WTC11 (cell line): ENCODE measurements at places on chromosomes 4 and X. TPM values are rescaled to one million over a fixed set of nuclear protein-coding genes. Genes with fewer than 3 reads are reported as not detected.

GRCh38 chrX:107659768-107660167, 31.5 kb downstream of the PRPS1 start:
- DNase-seq, result no peak

DNA sequence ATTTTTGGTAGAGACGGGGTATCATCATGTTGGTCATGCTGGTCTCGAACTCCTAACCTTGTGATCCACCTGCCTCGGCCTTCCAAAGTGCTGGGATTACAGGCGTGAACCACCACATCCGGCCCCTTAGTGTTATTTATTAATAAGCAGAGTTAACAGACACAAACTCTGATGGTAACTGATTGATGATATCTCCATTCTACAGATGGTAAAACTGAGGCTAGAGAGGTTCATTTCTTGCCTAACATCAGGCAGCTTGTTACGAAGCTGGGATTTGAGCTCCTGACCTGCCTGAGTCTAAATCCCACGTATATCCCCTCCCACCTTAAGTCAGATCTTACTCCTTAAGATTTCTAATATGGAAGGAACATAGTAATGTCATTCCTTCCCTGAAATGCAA, 36.9 kb downstream of the TBC1D14 start:
- no peak for DNase-seq

- no peak for DNase-seq
These were observed 284.9 kb downstream of the RPA4 start for GRCh38 chrX:97168646-97169045.

FGFR3 gene
- 18.2 to 19.9 TPM (median 19.7 TPM) in 3 replicates for total RNA-seq

GRCh38 chr4:951186-951585, 18.9 kb downstream of the TMEM175 start:
- DNase-seq, result no peak

GRCh38 chr4:10051517-10052135, 30.3 kb upstream of the SLC2A9 start:
- DNase-seq, result no peak

DNA sequence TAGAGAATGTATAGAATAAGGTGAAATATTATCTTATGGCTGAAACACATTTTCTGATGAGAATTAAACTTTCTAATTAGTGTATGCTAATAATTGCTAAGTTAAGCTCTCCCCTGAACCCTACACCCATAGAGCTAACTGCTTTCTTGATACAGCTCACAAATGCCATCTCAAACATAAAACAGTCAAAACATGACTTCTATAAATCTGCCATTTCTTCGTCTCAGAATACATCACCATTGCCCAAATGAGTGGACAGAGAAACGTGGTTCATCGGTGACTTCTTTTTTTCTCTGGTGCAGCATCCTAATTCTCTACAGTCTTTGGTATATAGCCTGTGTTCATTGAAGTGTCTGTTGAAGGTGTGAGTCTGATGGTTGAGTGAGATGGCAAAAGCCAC, 554.6 kb downstream of the NLGN4X start:
- no peak for DNase-seq

DNA sequence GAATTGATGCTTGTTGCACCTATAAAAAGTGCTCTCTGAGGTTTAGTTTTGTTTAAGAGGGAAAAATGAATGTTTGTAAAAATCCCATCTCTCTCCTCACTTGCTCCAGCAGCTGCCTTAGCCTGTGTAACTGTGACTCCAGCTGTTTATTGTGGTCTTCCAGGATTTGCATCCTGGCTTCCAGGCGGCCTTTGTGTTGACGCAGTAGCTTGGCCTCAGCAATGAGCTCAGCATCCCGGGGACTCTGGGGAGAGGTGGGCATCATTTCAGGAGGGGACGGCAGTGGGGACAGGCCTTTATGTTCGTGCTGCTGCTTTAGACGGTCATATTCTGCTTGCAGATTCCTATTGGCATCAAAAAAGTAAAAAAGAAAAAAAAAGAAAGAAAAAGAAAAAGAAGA, 75.3 kb upstream of the FTHL17 start:
- no peak for DNase-seq

GSX2 gene
- total RNA-seq, result not detected in 3 replicates

PCDH7 gene
- 2.2 to 3.9 TPM (median 2.4 TPM) in 3 replicates for total RNA-seq

LSM6 gene
- 58.2 to 70.3 TPM (median 65.2 TPM) in 3 replicates for total RNA-seq

NAP1L5 gene
- total RNA-seq, result 3.1 to 3.4 TPM (median 3.3 TPM) in 3 replicates

DNA sequence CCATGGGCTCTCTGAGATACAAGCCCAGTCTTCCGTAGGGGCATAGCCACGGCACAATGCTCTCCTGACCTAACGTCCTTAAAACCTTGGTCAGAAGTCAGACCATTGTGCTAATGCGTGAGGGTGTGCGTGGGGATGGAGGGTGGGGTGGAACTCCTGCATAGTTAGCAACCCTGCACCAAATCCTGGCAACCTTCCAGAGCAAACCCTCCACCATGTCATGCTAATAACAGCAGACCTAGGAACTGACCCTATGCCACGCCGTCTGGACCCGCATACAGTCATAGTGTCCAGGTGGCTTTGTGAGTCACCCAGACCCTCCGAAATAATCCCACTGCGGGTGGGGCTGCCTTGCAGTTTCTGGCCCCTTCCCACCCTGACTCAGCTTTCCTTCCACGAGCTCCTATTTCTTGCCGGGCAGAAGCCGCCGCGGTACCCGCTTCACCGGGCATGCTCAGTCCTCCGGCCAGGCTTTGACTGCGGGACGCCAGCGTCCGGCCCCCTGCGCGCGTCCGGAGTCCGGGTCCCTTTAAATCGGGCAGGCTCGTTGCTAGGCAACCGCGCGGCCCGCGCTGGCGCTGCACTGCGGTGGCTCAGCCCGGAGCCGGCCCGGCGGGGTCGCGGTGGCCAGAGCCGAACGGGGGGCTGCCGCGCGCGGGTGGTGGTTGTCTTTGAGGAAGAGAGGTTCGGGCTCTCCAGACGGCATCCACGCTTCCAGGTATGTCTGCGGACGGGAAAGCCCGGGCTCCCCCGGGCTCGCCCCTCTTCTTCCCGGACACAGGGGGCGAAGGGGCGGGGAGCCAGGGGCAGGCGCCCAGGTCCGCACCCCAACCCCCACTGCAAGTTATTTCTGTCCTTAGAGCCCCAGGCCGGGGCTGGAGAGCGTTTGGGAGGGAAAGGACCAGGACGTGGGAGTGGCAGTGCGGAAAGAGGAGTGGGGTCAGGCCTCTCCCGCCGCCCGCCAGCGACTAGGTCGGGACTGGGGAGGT, at the start of gene CCDC160:
Gene CCDC160, plus strand, starts transcription at position 557 of the 989 bp plus-strand sequence. CDS start 7,619 bp downstream, outside the sequence.
- peak; percentile 79 for DNase-seq

DNA sequence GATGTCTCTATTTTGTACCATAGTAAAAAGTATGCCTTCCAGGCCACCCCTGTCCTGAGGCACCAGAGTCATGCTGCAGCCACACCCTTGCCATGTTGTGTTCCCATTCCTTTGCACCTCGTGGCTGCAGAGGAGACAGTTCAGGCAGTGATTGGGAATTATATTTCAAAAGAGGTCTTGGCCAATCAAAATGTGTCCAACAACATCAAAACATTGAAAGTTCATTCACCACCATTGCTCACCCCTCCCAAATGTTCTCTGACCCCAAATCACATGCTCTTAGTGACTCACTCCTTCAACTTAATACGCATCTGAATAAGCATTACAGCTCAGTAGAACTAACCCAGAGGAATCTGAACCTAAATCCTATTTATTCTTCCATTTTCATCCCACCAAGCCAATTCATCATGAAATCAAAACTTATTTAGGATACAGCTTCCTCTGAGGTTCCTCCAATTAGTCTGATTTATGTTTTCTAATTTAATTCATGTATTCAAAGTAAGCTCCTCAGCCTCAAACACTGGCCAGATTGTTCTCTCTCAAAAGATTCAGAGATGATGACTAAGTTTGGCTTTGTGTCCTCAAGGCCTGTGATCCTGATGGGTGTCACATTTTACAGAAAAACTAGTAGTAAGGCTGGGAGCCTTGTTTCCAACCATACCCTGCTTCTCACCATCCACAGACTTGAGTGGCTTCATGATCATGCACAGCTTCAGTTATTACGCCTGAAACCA, 323.2 kb upstream of the INTU start:
- no peak for DNase-seq

DNA sequence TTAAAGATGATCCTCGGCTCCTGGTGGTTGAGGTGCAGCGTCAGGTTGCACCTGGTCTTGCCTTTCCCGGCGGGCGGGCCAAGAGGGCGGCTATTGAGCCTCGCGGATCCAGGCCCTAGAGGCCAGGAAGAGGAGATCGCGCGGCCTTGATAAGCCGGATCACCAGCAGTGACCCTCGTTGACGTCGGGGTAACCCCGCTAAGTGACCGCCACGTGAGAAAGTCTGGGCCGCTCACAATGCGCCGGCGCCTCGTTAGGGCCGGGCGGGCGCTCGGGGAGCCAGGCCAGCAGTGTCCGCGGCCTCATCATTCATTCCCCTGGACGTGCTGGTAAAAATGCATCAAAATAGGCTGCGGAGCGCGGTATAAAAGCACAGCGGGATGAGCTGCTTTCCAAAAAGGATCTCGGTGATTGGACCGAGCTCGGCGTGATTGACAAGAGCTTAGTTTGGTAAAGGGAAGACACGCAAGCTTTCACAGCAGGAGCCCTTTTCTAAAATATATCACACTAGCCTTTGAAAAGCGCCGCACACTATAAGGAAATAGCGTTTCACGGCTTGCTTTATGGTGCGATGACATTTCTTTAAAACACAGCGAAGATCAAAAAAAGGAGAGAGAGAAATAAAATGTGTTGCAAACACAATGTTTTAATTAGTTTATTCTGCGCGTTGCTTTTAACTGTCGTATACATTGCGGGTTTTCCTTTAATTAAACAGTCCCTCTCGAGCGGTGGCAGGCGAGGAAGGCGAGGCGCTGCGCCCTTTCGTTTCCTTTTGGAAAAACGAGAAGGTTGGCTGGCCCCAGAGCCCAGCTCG, 15.9 kb upstream of the ZIC3 start:
- peak; percentile 39 for DNase-seq

COX7B2 gene
- total RNA-seq, result not detected in 3 replicates

DNA sequence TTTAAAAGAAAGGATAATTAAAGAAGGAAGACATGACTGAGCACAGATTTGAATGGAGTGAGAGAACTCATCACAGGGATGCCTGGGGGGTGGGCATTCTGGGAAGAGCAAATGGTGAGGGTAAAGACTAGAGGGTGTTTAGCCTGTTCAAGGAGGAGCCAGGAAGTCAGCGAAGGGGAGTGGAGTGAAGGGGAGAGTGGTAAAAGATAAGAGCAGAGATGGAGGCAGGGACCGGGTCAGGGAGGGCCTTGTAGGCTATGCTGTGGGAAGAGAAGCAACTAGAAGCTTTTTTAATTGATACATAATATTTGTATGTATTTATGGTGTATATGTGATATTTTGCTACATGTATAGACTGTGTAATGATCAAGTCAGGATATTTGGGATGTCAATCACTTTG, 2.2 kb upstream of the VGLL1 start:
- peak; percentile 10 for DNase-seq

TLR10 gene
- total RNA-seq, result 0.30 TPM in 1 of 3 replicates, not detected in the others

DNA sequence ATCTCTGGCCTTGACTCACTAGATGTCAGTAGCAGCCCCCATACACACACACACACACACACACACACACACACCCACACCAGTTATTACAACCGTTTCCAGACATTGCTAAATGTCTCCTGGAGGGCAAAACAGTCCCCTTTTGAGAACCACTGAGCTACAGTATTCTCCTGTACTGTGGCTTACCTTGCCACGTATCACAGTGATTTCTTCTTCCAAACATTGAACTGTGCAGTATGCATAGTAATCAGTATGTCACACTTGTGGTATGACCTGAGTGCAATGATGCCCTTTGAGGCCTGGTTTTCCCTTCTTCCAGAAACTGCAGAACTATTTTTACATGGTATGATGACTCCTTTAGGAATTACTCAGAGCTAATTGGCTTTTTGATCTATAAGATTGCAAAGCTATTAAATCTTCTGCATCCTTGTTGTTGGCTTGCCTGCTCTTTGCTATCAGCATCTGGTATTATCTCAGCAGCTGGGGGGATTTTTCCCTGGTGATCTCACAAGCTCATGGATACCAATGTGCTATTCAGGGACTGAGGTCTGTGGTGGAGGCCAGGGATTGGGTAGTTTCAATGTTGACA, 3.6 kb upstream of the THOC2 start:
- no peak for DNase-seq

DNA sequence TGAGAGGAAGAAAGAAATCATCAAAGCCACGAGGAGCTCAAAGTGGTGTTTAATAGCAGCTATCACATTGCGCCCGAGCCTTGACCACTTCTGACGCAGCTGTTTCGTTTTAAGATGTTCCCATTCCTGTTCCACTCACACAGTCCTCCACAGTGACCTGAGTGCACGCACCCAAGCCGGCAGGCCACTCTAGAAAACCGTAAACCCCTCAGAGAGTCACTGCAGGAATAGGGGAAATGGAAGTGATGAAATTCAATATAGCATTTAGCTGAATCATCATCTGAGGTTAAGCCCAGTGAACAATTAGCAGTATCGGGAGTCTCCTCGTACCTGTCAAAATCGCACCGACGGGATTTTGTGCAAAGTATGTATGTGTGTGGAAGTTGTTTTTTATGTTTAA, 17.9 kb upstream of the HAND2 start:
- DNase-seq, result no peak

- no peak for DNase-seq
These were observed 136.0 kb downstream of the NKX6-1 start for GRCh38 chr4:84362896-84363655.

GRCh38 chrX:17464194-17464593, 89.2 kb downstream of the NHS start:
- no peak for DNase-seq

GRCh38 chr4:52932591-52933470, 70.7 kb downstream of the RASL11B start:
- no peak for DNase-seq

DNA sequence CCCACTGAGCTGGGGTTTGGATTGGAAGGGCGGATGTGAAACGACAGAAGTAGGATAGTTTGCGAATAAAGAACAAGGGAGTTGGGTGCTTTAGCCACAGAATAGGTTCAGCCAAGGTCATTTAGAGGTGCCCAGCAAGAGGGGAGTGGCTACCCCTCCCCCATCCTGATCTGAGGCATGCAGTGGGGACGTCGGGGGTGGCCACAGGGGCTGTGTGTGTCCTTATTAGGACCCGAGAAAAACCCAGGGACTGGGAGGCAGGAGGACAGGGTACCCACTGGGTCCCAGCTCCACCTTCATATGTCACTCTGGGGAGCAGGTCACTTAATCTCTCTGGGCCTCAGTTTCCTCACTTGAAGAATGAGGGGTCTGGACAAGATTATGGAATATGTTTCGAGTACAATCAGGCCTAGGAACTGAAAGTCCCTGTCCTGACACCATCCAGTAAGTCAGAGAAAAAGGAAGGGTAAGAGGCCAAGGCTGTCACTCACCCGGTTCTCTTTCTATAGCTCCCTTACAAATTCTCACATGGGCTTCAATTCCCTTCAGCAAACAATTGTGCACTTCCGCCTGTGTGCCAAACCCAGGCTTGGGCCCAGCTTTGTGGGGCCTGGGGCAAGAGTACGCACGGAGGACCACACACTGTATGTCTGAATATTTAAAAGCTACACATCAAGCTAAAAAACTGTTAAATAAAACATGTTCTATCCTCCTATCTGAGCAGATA, 4.2 kb upstream of the NYX start:
- no peak for DNase-seq

- no peak for DNase-seq
These were observed 49.6 kb upstream of the SPRY1 start for GRCh38 chr4:123346951-123347350.
